Coronary artery (tissue), 2 donors: ENCODE measurements at places on chromosomes 5 and 9.

DNA sequence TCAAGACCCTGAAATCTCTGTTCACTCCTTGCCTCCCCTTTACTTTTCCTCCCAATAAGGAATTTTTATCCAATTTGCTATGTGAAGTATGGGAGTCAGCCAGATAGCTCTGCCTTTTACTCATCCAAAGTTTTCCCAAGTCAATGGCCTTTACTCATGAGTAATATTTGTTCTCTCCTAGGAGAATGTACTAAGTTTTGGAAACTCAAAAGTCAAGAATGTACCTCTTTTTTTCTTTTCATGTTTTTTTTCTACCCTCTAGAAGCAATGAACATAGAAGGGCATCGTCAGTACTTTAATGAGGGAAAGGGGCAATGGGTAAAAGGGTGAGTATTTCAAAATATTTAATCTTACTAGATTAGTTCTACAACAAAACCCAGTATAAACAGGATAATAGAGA is 140.2 kb upstream of the SGCD start:
- DNase-seq = no peak

GRCh38 chr5:22108545-22108944 is 744.6 kb downstream of the CDH12 start:
- DNase-seq = no peak

DNA sequence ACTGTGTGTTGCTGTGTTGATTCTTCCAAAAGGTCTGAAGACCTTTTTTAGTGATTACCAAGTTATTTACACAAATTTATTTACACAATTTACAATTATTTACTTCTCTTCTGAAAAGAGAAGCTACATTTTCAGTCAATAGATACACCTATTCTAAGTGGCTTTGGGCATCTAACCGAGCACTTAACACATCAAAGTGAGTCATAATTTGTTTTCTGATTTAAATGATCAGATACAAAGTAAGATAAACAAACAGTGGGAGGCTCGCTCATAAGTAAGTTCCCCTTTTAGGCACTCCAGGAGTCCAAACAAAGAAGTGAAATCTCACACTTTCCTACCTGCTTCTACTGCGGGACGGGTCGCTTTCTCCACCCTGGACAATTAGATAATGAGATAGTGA is 90.2 kb downstream of the APBA1 start:
- DNase-seq = no peak

DNA sequence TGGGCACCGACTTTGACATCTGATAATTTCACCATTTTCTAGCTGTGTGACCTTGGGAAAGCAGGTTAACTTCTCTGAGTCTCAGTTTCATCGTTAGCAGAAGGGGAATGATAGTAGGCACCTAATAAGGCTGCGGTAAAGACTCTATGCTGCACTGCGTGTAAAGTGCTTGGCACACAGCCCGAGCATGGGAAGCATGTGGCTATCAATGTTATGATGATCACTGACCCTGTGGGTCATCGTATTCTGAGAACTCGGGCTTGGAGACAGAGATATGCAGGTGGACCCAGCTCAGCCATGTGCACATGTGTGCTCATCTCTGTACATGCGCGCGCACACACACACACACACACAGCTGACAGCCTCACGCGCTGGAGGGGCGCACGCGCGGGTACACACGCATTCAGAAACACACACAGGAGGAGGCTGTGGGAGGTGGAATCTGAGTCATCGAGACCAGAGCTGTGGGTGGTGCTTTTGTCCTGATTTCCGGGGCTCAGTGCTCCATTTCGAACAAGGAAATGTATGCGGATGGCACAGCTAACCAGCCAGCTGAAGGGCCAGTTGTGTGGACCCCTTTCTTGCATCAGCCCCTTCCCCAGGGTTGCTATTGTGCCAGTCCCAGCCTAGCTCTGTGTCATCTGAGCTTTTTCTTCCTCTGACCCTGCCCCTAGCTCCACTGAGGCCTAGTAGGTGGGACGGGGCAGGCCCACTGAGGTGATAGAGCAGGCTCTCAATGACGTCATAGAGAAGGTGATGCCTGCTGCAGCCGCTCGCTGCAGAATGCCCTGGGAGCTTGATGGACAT is 11.1 kb upstream of the ARAP3 start:
- DNase-seq = no peak

DNA sequence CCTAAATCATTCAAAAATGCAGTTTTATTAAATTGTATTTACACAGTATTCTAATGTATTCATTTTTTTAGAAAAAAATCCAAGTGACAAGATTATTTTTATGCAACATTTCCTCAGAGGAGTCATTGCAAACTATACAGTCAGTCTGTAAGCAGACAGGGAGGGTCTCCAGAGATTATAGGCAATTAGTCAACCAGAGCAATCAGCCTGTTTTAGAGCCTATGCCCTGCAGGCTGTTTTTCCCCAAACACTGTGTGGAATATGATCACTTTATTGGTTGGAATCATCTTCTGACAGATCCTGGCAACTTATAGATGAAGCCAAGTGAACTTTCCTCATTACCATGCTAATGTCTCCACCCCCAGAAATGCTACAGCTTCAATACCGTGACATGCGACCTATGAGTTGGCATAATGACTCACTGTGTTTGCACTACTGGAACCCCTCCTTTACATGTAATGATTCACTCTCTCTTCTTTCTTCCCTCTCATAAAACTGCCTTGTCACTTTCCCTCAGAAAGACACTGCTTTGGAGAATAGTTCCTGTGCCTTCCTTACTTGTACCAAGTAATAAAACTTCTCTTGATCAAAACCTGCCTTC is 577.7 kb upstream of the FTMT start:
- no peak for DNase-seq

DNA sequence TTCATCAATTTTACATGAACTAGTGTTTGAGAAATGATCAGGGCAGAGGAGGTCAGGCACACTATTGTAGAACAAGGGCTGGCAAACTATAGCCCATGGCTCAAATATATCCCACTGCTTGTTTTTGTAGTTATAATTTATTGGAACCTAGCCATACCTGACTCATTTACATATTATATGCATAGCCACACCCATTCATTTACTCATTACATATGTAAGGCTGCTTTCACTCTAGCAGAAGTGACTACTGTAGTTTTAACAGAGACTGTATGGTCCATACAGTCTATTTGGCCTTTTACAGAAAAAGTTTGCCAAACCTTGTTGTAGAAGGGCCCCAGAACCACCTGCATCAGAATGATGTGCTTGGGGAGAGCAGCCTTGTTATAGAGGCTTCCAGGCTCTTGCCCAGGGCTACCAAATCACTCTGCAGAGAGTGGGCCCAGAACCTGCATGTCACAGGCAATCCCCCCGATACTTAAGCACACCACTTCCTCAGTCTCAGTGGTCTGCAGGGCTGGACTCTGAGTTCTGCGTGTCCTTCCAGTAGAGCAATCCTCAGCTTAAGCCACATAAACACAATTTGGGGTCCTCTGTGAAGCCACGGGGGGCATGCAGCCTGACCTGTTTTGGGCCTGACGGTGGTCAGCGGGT is 6.7 kb downstream of the ANKS6 start:
- no peak for DNase-seq

DNA sequence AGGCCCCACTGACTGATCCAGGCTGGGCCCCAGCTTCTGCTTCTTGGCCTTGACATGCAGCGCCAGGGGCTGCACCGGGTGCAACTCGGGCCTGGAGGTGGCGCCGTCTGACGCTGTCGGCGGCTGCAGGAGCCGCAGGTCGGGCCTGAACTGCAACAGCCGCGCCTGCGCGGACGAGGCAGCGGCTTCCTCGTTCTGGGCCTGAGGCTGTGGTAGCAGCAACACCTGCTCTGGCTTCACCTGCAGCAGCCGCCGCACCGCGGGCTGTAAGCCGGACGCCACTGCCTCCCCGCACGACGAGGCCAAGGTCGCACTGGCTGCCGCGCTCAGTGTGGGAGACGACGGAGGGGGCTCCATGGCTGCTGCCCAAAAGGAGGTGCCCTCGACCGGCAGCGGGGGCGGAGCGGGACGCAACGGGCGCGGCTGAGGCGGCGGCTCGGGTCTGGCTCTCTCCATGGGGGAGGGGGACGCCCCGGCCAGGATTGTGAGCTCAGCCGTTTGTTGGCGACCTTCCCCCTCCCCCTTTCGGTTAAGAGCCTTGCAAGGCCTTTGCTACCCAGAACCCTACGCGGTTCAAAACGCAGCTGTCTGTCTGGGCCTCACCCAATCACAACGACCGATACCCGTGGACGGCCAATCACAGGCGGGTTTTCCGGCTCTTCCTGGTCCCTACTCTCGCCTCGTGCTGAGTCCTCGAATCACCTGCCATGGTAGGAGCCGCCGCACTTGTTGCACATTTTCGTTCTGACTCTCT is 438 bp downstream of the SOX30 start:
- no peak for DNase-seq

GRCh38 chr5:42887097-42887496 is 75.4 kb upstream of the SELENOP start:
- no peak for DNase-seq

- DNase-seq = no peak
Observed at GRCh38 chr5:170164087-170164486, 58.4 kb downstream of the FOXI1 start.
